Myocyte (in vitro differentiated cells): ENCODE measurements at places on chromosomes 16 and 17.

DNA sequence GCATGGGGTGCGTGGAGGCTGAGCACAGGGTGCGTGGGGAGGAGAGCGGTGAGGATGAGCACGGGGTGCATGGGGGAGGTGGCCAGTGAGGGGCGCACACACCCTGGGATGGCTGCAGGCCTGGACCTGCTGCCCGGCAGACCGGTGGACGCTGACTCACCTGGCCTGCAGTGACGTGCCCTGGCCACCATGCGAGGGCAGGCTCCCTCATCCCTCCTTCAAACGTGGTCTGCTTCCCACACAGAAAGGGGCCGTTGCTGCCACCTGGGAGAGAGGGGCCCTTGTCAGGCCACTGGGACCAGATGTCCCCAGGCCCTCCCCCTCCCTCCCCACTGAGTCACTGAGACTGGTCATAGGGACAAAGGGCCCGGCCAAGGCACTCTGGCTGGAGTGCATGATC is 20.1 kb upstream of the APRT start:
- no peak for DNase-seq

- DNase-seq, result no peak
Observed at GRCh38 chr16:4246777-4247459, 5.0 kb upstream of the SRL start.

DNA sequence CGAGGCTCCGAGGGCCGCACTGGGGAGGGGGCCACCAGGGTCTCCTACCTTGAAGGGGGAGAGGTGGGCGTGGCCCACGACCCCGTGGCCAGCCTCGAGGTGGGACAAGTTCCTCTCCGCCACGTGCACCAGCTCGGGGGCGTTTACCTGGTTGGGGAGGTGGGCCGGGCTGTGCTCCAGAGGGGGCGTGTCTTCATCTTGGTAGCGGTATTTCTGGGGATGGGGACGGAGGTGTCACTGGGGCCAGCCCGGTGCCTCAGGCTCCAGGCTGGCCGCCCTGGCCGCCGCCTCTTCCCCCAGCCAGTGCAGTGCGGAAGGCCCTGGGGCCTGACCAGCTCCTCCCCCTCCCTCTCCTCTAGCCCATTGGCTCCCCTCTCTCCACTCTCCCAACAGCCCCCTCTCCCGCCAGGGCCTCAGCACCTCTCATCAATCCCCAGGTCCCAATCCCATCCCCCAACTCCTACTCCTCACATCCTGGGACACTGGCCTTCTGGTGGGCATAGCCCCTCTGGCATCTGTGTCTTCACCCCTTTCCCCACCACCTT is 11.5 kb downstream of the DLG4 start:
- DNase-seq, result no peak

GRCh38 chr16:73020409-73020884 is 27.5 kb downstream of the ZFHX3 start:
- DNase-seq, result peak; percentile 76

- DNase-seq, result no peak
Observed at GRCh38 chr17:28827672-28828071, 14.9 kb downstream of the FAM222B start.

DNA sequence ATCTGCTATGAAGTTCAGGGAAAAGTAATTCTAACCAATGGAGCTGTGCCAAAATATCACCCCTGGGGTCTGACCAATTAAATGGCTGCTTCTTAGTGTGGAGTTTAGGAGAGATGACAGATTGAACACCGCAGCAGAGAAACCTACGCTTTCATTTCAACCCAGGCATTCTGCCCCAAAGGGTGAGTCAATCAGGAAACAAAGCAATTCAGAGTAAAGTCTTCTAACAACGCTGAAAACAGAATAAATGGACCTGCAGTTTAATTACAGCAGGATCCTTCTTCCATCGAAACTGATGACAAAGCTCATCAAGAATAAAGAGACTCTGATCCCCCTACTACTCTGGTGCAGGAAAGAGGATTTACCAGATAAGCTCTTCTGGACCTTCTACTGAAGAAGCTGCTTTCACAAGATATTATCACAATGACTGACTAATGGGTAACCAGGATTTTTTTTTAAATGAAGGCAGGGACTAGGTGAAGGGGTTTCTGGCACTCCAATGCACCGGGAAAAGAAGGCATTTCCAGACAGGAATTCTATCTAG is 16.7 kb downstream of the RFFL start:
- DNase-seq, result peak; percentile 43

- DNase-seq, result no peak
Observed at GRCh38 chr17:44758414-44759085, at the start of gene ADAM11. Gene ADAM11 (plus strand): TSS chr17:44758988. CDS start chr17:44759200, 212 bp downstream.
